ENCODE measurements at places on chromosomes 2 and 18. TPM values are rescaled to one million over a fixed set of nuclear protein-coding genes. Genes with fewer than 3 reads are reported as not detected.

Gene GFPT1
- total RNA-seq, result 98.0 TPM

Gene LINC00305
- not detected for total RNA-seq

Gene PAX8
- 14.5 TPM for total RNA-seq

Gene HTR2B
- total RNA-seq, result not detected

Gene SCRN3
- 25.6 TPM for total RNA-seq

Gene CHRND
- total RNA-seq, result not detected

GRCh38 chr2:219485201-219485580 is 13.5 kb upstream of the GMPPA start:
- no peaks in the 10 kb centered on the region for H3K36me3 ChIP-seq
- no peaks in the 10 kb centered on the region for H3K4me1 ChIP-seq
- no peak for DNase-seq
- H3K27me3 ChIP-seq, result peaks cover 77% of the 10 kb centered on the region
- H3K4me3 ChIP-seq, result no peak overlapping the region

- no peaks in the 10 kb centered on the region for H3K4me1 ChIP-seq
- DNase-seq, result peak; percentile 17
- H3K27me3 ChIP-seq, result peaks cover 93% of the 10 kb centered on the region
- H3K27ac ChIP-seq, result no peak overlapping the region
- peaks cover 10% of the 10 kb centered on the region for H3K36me3 ChIP-seq
Observed at GRCh38 chr2:105143467-105144151, 97.9 kb upstream of the GPR45 start.

DNA sequence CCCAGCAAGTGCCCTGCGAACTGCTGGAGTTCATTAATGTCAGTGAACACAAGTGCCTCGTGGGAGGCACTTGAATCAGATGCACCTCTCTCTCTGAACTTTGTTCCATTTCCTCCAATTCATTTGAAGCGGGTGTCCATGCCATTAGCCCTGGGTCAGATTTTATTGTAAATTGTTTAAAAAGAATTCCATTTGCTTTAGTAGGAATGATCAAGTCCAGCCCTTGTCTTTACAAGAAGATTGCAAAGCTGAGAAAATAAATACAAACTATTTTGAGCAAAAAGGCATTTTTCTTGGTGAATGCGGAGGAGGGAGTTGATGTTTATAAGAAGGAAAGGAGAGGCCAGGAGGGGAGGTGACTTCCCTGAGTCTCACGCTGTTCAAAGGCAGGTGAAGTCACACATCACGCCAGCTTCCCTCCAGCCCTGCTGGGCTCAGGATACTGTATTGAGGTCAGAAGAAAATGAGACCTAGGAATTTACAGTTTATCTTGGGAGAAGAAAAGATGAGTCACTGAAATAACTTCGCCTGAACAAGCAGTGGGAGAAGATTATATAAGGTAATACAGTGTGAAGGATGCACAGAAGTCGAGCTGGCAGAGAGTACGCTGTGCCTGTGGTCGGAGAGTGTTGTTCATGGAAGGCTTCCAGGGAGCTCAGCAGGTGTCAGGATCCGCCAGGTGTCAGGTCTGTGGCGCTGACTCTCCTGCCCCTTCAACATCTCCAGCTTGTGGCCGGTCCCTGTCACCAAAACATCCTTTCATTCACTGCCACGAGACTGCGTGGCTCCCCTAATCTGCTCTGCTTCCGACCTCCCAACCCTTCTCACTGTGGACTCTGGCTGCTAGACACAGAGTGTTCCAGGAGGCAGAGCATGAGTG is 36.5 kb downstream of the EFR3B start:
- no peak overlapping the region for H3K4me3 ChIP-seq
- no peak overlapping the region for H3K27ac ChIP-seq
- DNase-seq, result peak; percentile 9
- H3K4me1 ChIP-seq, result peaks cover 13% of the 10 kb centered on the region
- peaks cover 81% of the 10 kb centered on the region for H3K27me3 ChIP-seq
- no peaks in the 10 kb centered on the region for H3K36me3 ChIP-seq

DNA sequence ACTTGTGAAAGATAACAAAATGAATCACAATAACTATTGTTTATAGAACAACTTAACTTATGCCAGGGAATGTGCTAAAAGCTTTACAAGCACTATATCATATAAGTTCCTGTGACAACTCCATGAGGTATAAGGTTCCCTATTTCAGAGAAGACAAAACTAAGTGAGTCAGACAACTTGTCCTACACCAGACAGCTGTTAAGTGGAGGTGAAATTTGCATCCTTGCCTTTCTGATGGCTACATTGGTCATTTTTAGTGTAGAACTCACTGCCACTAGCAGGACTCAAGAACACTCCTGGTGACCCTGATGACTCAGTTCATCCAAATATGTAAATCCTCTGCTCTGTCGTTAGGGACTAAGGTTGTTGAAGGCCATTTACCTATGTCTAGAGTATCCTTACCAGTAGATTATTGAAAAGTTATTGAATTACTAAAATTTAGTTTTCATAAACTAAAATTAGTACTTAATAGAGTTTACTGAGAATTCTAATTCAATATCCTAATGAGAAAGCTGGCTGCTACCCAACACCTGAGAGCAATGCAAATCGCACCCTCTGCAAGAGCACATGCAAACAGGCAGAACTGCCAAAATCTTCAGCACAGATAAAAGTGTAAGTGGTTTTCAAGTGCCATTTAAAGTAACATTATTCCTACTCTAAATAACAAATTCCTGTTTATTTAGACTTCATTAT is 636.2 kb downstream of the NRXN1 start:
- H3K27ac ChIP-seq, result no peak overlapping the region
- no peak for DNase-seq
- no peaks in the 10 kb centered on the region for H3K4me1 ChIP-seq
- H3K27me3 ChIP-seq, result peaks cover 19% of the 10 kb centered on the region

GRCh38 chr18:58254873-58255511 is 211.0 kb downstream of the NEDD4L start:
- no peaks in the 10 kb centered on the region for H3K27me3 ChIP-seq
- H3K4me1 ChIP-seq, result peaks cover 2% of the 10 kb centered on the region

GRCh38 chr2:149375801-149376361 is 45.5 kb downstream of the LYPD6 start:
- no peak overlapping the region for H3K4me3 ChIP-seq
- peaks cover 16% of the 10 kb centered on the region for H3K27me3 ChIP-seq

DNA sequence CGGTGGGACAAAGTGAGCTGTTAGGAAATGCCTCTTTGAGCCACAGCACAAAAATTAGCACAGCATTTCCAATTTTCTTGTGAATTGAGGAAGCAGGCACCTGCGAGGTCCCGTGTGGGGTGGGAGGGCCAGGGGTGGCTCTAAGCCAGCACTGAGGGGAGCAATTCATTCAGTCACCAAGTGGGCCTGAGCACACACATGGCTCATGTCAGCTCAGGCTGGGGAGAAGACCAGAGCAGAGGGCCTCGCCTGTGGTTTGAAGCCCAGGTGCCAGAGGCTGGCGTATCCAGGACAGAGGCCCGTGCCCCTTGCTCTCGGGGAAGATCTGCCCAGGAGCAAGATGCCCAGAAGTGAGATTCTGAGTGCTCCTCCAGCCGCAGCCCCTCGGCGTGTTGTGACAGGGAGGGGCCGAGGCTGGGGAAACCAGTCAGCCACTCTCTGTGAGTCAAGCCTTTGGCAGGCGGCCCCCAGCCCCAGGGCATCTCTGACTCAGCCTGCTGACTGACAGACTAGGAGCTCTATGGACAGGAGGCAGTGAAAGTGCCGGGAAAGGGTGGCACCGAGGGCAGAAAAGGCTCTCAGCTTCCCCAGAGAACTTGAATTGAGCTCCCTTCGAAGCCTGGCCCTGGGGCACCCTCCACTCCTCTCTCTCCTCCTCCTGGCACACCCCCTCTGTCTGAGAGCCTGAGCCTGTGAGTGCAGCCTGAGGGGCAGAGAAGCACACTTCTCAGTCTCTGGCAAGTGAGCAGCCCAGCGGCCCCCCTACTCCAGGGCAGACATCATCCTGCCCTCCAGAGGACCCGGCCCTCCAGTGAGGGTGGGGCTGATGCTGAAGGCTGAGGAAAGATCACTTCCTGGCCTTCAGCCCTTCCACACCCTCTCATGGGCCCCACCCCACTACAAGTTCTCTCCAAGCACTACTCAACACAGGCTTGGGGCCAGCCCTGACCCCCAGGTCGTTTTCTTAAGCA is 32.3 kb downstream of the CYP26B1 start:
- DNase-seq, result peak; percentile 96
- peaks cover 16% of the 10 kb centered on the region for H3K4me1 ChIP-seq
- peak overlapping the region; percentile 77 for H3K27ac ChIP-seq
- peaks cover 7% of the 10 kb centered on the region for H3K36me3 ChIP-seq
- peak overlapping the region; percentile 56 for H3K4me3 ChIP-seq

DNA sequence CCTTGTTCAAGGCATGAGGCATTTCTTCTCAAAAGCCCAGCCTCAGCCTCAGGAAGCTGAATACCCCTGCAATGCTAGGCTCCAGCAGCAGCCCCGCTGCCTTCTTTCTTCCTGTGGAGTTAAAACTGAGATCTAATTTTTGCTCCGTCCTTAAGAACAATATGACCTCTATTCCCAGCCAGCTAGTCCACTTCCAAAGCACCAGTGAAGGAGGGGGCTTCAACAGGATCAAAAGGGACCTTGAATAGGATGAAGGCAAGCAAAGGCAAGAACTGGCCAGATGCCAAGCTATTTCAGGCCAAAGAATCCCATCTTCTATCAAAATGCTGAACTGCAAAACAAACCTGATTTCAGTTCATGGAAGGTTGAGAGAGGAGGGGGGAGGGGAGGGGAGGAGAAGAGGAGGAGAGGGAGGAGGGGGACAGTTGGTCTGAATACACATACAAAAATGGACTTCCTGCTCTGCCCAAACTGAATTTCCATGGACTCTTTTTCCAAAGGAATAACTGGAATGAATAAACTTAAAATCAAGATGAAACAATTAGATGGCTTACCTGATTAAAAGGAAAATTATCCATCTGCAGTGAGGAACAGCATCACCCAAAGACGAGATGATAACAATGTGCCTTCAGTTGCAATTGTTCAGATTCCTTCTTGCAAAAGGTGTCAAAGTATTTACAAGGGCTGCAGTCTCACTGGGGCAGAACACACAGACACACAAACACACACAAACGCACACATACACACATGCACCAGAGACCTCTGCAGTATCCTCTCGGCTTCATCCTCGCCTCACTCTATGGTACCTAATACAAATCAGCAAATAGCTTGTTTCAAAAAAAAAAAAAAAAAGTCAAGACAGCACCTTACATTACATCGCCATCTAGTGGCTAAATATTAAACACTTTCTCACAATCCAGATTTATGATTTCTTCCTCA is at the start of gene SCN1A:
Gene SCN1A (minus strand): TSS at position 804 of the 939 bp plus-strand sequence. CDS start 54,399 bp downstream, outside the sequence.
- H3K27ac ChIP-seq, result no peak within 1 kb of the TSS
- peaks cover 20% of the 10 kb centered on the region for H3K4me1 ChIP-seq
- no peak for DNase-seq
- no peak within 1 kb of the TSS for H3K4me3 ChIP-seq

DNA sequence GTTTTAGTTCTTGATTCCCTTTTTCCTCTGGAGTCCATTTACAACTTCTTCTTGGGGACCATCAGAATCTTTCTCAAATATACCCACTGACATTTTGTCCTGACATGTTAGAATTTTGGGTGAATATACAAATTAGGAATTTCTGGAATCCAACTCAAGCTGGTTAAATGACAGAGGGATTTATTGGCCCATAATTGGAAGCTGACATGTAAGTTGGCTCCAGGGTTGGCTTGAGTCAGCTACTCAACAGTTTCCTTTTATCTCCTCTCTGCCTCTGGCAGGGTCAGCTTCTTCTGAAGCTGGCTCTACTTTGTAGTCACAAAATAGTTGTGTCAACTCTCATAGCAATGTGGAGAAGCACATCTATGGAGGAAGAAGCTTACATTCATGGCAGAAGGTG is 36.6 kb upstream of the PPP1R1C start:
- peaks cover 5% of the 10 kb centered on the region for H3K36me3 ChIP-seq
- no peak overlapping the region for H3K4me3 ChIP-seq
- DNase-seq, result no peak
- H3K27ac ChIP-seq, result no peak overlapping the region

GRCh38 chr18:45221363-45221762 is 393.9 kb upstream of the SLC14A2 start:
- no peak for DNase-seq
- H3K27ac ChIP-seq, result no peak overlapping the region
- H3K27me3 ChIP-seq, result peaks cover 14% of the 10 kb centered on the region
- H3K4me1 ChIP-seq, result no peaks in the 10 kb centered on the region
- H3K36me3 ChIP-seq, result no peaks in the 10 kb centered on the region
- H3K4me3 ChIP-seq, result no peak overlapping the region

- no peaks in the 10 kb centered on the region for H3K36me3 ChIP-seq
- H3K27ac ChIP-seq, result no peak overlapping the region
- H3K4me3 ChIP-seq, result no peak overlapping the region
- H3K27me3 ChIP-seq, result no peaks in the 10 kb centered on the region
- DNase-seq, result no peak
Observed at GRCh38 chr2:88283886-88284592, 113.9 kb downstream of the THNSL2 start.

DNA sequence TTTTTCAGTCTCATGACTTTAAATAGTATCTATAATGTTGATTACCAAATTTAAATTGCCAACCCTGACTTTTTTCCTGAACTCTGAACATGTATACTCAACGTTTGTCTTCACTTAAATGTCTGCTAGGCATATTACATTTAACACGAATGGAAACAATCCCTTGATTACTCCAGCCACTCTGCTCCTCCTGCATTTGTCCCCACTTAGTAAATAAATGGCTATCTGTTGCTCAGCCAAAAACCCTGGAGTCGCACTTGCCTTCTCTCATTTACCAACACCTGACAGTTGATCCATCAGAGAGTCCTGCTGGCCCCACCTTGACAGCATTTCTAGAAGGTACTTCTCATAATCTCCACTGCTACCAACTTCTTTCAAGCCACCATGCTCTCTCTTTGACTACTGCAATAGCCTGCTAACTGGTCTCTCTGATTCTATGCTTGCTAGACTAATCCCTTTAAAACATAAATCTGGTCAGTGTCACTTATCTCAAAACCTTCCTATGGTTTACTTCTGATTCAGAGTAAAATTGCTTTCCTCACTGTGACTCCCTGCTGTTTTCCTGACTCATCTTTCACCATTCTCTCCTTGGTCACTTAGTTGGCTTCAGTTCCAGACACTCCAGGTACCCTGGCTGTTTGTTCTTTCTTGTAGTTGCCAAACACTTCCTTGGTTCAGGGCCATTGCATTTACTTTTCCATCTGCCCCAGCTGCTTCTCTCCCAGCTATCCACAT is 31.9 kb downstream of the SPAG16 start:
- no peaks in the 10 kb centered on the region for H3K27me3 ChIP-seq
- no peaks in the 10 kb centered on the region for H3K4me1 ChIP-seq
- no peak overlapping the region for H3K27ac ChIP-seq

- no peaks in the 10 kb centered on the region for H3K27me3 ChIP-seq
- no peaks in the 10 kb centered on the region for H3K36me3 ChIP-seq
- no peak for DNase-seq
- no peak overlapping the region for H3K4me3 ChIP-seq
- no peaks in the 10 kb centered on the region for H3K4me1 ChIP-seq
Observed at GRCh38 chr2:183564726-183565125, 440.5 kb downstream of the NUP35 start.

DNA sequence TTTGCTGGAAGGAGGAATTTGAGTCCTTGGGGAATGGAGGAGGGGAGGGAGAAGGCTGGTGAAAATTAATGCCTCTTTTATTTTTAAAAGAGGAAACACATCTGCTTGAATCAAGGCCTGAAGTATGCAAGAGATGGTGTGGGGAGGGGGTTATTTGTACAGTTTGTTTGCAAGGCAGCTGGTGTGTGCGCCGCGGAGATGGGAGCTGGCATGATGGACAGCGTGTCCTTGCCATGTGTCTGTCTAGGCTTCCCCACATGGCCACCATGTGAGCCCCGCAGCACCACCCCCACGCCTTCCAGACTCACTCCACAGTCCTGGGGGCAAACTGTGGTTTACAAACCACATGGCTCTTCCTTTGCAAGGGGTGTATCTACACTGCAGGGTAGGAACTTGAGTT is 154.8 kb upstream of the APCDD1 start:
- H3K27me3 ChIP-seq, result peaks cover 30% of the 10 kb centered on the region
- H3K4me3 ChIP-seq, result no peak overlapping the region

Data from Calu3 (cell line).